LHCN-M2 (cell line): ENCODE measurements at places on chromosomes 3 and 15. TPM values are rescaled to one million over a fixed set of nuclear protein-coding genes. Genes with fewer than 3 reads are reported as not detected.

ELL3 gene
- 1.3 and 2.5 TPM in 2 replicates for total RNA-seq

GRCh38 chr15:40702077-40702476, 7.1 kb downstream of the RAD51 start:
- DNase-seq = peak; percentile 9

CLSTN2 gene
- 0.13 and 0.17 TPM in 2 replicates for total RNA-seq

DNA sequence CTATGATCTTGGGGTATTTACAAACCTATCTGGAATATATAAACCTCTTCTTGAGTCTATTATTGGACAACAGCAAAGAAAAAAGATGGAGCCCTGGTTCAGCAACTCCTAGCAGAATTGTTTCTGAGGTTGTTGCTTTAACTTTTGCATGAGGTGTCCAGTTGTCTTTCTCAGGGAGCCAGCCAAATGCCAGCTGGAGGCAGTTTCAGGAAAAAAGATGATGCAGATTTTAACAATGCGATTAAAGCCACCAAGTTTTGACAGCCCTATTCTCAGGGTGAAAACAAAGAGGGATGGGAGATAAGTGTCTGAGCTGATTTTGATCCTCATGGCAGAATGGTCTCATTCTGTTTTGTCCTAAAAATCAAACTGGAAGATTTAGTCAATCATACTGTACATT, 181.6 kb upstream of the RASGRP1 start:
- DNase-seq = peak; percentile 38

DNA sequence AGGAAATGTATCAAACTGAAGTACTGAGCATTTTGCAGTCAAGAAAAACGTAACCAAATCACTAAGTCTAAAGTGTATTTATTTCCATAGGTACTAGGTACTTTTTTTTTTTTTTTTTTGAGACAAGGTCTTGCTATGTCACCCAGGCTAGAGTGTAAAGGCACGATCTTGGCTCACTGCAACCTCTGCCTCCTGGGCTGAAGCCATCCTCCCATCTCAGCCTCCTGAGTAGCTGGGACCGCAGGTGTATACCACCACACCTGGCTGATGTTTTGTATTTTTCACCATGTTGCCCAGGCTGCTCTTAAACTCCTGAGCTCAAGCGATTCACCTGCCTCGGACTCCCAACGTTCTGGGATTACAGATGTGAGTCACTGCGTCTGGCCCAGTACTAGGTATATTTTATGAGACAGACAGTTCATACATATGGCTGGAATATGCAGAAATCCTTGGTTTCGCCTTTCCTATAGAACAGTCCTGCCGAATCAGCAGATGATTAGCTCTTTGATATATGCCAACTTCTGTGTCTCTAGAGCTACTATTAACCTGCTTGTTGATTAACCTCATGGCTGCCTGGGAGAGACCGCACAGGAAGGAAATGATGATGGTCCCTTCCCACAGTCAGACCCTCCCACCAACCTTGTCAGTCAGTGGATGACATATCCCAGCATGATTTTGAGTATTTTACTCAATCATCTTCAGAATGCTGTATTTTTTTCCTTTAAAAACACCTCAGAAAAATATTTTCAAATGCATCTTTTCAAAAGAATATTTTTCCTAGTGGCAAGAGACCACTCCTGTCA, 32.3 kb downstream of the TMOD3 start:
- no peak for DNase-seq
